ENCODE measurements at places on chromosomes 11 and 22.
A peak's percentile ranks its signal among the peaks of the same experiment; 100 is the strongest.

- no peak for DNase-seq
These were observed 677.7 kb downstream of the BRD1 start for GRCh38 chr22:49149721-49150608.

DNA sequence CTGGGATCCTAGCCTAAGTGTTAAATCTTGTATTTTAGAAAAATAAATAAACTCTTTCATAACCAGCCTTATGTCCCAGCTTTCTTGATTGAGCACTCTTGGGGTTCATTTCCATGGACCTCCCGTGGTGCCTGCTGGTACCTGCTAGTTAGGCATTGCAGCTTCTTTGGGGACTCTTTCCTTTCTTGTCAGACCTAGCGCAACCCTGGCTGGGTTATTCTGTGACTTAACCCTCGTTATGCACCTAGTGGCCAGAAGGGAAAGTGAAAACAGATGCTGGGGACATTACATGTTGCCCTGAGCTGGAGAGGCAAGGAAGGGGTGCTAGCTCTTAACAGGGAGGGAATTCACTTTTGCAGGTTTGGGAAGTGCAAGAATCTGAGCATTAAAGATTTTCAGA is 46.8 kb downstream of the APIP start:
- DNase-seq: peak; percentile 30

DNA sequence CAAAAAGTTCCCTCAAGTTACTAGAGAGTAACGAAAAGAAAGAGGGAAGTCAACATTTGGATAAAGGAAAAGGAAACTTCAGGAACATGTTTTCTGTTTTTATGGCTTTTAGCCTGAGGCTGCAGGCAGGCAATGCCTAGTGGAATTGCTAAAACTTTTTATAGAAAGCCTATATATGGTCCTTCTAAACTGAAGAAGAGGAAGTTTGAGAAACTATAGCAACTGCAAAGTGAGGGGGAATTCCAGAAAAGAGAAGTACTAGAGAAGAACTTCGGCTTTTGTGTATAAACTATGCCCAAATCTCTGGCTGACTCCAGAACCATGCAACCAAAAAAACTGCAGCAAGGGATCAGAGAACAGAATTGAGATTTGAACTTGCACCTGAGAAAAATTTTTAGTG is 74.3 kb upstream of the ARHGAP42 start:
- DNase-seq: peak; percentile 1

- no peak for DNase-seq
These were observed 1.7 kb upstream of the DIXDC1 start for GRCh38 chr11:111935317-111936039.

DNA sequence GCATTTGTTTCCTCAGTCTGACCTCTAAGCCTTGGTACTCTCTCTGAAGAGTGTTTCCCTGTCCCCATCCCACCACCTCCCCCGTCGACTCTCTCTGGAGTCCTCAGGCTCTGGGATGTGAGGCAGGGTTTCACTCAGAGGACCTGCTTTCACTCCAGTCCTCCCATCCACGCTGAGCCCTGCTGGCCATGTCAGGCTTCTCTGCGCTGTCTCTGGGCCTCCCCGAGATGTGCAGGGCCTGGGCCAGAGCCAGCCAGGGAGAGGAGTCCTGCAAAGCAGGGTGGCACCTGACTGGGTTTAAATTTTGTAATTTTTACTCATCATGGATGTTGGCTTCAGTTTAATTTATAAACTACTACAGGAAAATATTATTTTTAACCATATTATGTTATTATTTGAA is 3.3 kb downstream of the SCGB2A2 start:
- no peak for DNase-seq

GRCh38 chr11:116312570-116313391 is 460.0 kb downstream of the BUD13 start:
- DNase-seq: peak; percentile 53

GRCh38 chr22:47804281-47804680 is 1041.8 kb downstream of the TBC1D22A start:
- no peak for DNase-seq

DNA sequence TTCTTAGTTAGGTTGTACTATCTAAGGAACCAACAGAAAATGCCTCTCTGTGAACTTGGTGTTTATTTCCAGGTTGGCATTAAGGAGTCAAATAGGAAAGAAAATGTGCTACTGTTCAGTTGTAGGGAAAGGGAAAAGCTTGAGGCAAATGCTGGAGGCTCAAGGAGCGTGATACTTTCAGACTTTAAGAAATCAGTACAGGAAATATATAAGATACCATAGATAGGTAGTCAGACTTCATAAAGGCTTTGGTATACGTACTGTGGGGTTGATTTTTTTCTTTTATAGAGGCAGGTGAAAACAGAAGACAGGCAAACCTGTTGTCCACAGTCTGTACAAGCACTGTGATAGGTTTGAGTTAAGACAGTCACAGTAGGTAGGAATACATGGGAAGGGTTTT is 30.8 kb downstream of the EP300 start:
- no peak for DNase-seq

DNA sequence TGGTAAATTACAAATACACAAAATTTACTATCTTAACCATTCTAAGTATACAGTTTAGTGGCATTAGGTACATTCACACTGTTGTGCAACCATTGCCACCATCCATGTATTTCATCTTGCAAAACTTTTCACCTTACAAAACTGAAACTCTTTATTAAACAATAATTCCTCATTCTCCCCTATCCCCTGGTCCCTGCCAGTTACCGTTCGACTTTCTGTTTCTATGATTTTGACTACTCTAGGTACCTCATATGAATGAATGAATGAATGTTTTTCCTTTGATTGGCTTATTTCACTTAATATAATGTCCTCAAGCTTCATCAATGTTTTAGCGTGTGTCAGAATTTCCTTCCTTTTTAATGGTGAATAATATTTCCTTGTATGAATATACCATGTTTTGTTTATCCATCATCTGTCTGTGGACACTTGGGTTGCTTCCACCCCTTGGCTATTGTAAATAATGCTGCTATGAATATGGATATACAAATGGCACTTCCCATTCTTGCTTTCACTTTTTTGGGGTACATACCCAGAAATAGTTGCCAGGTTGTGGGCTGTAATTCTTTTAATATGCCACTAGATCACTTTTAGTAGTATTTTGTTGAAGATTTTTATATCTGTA is 93.0 kb downstream of the UVRAG start:
- no peak for DNase-seq

GRCh38 chr11:32388871-32389770 is 46.2 kb downstream of the WT1 start:
- no peak for DNase-seq

DNA sequence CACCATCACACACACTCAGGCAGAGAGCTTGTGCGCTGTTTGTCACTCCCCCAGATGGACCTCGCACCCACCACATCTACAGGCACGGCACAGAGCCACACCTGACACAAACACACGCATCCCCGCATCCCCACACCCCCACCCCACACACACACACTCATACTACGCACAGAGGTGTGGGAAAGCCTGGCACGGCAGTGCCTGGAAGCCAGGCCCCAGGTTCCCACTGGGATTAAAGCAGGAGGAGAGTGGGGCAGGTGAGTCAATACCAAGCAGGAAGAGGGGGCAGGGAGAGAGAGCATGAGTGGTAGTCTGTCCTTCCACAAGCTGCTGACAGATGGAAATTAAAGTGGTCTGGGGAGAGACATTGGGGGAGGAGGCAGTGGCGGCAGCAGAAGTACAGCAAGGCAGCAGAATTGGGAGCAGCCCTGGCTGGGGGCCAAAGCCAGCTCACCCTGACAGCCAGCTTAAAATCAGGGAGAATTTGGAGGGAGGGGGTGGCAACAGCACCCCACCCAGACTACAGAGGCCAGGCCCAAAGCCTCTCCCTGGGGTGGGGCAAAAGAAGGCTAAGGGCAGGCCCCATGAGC is 20.7 kb downstream of the TNKS1BP1 start:
- peak; percentile 62 for DNase-seq

- no peak for DNase-seq
These were observed 3.4 kb downstream of the PTGDR2 start for GRCh38 chr11:60852117-60852981.

GRCh38 chr11:133477251-133477625 is 55.1 kb downstream of the OPCML start:
- no peak for DNase-seq

DNA sequence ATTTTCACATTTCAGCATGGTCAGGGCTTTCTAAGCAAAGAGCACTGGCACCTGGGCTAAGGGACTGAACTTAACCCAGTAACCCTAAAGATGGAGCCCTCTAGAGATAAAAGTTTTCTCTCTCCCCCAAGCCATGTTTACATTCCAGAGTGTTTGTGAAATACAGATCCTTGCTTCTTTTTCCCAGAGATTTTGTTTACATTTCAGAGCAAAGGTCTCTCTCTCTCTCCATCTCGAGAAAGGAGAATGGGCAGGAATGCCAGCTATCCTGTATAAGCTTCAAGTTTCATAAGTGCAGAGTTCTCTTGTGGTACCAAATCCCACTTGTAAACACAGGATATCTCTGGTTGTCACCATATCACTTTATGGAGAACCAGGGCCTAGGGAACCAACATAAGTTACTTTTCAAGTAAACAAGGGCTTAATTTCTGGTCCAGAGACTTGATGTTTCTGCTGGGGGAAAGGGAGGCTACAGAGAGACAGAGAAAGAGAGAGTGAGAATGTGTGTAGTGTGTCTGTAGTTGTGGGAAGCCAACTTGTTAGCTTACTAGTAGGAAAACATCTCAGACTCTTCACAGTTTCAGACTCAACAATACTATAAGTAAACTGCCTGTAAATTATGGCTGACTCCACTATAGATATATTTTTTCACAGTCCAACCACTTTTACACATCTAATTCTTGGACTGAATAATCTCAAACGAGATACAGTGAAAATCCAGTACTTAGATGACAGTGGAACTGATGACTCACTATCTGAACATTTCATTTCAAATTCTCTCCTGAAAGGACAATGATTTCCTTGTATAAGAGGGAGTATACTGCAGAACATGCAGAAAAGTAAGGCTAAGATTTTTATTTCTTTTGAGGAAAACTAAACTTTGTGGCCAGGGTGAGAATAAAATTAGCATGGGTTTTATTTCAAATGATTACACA is 76.2 kb downstream of the ARHGAP32 start:
- no peak for DNase-seq

GRCh38 chr11:1967641-1968225 is 20.6 kb downstream of the MRPL23 start:
- DNase-seq: no peak

DNA sequence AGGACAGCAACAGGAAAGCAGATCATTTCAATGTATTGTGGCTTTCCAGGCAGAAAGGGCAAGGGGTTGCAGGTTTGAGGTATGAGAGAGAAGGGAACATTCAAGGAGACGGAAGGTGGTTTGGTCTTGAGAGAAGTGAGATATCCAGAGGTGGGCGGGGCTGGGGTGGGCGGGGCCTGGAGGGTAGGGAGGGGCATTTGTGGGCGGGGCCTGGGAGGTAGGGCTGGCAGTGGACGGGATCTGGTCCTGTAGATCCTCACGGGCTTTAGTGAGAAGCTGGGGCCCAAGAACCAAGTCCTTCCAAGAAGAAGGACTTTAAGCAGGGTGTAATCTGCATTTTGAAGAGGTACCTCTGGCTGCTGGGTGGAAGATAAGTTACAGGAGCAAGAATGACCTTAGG is 199.2 kb downstream of the MN1 start:
- peak; percentile 46 for DNase-seq

- DNase-seq: no peak
These were observed 144.5 kb downstream of the DBX1 start for GRCh38 chr11:20015529-20016427.

DNA sequence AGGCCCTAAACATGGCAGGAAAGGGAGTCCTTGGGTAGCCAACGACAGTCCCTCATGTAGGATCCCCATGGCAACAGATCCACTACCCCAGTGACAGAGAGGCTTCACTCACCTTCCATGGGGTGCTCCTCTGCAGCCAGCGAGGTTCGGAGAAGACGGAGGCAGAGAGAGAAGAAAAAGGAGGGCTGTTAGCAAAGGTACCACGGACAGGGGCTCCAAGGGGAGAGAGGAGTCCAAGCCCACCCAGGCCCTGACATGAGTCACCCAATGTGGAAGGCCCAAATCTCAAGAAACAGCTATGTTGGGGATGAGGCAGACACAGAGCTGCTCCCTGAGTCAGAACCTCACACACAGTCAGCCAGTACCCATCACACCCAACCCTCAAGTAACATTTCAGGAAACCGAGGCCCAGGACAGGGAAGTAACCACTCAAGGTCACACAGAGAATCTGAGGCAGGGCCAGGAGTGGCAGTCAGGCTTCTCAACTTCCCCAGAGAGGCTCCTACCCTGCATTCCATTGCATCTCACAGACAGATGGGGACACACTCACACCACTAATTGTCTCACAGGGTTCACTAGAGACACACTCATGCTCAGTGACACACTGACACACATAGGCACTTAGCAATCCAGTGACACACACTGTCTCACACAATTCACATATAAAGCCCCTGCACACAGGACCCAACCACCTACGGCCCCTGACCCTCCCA is 25.2 kb downstream of the NRXN2 start:
- DNase-seq: no peak

GRCh38 chr11:2816941-2817421 is 68.6 kb downstream of the CDKN1C start:
- no peak for DNase-seq

DNA sequence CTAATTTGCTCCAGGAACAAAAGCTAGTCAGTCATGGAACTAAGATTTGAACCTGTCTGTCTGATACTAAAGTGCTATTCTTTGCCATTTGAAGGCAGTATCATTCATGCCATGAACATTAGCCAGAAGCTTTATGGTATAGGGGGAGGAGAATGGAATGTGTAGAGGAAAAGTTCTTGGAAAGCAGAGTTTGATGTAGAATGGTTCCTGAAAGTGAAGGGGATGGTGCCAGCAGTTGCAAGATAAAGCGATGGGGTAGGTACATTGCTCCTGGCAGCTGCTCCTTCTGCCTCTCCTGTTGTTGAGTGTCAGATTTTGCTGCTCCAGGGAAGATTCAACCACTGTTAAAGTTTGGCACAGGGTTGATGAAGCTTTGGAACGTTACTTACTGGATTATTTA is 53.4 kb downstream of the ARHGAP42 start:
- no peak for DNase-seq

- no peak for DNase-seq
These were observed 26.7 kb downstream of the OR6Q1 start for GRCh38 chr11:58057481-58057880.

DNA sequence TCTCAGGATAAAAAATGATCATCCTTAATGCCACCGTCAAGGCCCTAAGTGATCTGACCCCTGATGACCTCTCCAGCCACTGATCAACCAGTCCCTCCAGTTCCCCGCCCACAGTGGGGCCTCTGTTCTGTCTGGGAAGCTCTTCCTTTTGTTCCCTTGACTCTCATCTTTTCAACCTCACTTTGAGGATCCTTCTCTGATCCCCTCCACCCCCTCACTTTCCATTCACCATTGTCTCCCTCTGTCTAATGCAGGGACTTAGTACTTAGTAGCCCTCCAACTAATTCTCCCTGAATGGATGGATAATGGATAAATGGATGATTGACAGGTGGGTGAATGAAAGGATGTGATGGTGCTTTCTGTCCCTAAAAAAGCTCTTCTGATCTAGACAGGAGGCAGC is 45.6 kb downstream of the C11orf58 start:
- no peak for DNase-seq

DNA sequence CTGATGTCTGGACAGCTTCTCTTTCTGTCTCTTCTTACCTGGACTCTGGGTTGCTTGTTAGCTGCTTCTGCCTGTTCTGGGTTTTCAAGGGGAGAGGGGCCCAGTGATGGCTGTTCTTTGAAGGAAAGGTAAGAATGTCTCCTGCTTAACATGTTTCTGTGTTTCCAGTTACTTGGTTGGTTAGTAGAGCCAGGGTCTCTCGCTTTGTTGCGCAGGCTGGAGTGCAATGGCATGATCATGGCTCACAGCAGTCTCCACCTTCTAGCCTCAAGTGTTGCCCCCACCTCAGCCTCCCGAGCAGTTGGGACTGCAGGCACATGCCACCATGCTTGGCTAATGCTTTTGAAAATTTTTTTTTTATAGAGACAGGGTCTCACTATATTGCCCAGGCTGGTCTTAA is 126.6 kb downstream of the BCR start:
- no peak for DNase-seq

Measured in hematopoietic multipotent progenitor cell treated with erythropoietin and hydrocortisone succinate and interleukin-3 and kit ligand, for 6 days (in vitro differentiated cells).